ENCODE measurements at places on chromosomes 1 and 21.

DNA sequence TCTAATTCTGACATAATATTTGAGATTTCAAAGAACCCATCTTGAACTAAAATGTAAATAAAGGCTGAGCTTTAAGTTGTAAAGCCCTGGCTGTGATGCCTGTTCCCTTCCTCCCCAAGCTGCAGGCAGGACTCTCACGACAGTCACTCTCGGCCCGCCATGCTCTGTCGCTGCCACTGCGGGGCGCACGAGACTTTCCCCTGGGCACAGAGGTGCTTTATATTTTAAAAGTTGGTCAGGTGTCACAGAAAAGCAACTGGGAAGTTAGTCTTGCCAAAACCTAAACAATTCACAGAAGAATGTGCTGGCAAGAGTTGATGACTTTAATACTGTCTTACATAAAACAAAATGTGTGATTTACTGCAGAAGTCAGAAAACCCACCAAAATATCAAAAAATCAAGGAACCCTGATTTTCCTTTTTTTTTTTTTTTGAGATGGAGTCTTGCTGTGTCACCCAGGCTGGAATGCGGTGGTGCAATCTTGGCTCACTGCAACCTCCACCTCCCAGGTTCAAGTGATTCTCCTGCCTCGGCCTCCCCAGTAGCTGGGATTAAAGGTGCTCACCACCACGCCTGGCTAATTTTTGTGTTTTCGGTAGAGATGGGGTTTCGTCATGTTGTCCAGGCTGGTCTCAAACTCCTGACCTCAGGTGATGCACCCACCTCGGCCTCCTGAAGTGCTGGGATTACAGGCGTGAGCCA lies 10.7 kb downstream of the LRRC47 start:
- peak; percentile 63 for DNase-seq

DNA sequence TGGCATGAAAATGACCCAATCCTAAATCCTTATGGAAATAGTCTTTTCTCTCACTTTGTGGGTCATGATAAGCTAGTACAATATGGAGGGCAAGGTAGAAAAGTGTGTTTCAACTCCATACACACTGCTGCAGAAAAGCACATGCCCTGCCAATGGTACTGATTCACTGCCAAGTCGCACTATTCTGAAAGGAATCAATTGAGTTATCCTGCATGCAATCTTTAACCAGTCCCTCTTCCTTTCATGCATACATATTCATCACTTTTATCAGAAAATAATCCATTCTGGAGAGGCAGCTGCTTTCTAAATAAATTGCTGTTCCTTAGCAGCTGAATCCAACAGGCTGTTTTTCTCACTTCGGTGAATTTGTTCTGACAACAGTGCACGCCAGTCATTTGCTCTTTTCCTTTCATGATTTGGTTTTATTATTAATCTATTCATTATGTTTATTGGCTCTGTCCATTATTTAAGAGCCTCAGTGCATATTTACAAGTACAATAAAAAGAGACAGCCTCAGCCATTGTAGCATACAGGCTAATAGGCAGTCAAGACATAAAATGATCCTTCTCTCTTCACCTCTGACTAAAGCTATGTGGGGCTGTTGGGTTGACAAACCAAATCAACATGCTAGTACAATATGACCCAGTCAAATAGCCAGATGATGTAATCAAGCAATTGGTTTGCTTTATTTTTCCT lies 108.8 kb downstream of the CHD1L start:
- no peak for DNase-seq

GRCh38 chr1:45442272-45442671 lies 48.7 kb downstream of the TESK2 start:
- DNase-seq, result peak; percentile 23

- no peak for DNase-seq
These were observed 3.2 kb upstream of the FGR start for GRCh38 chr1:27638047-27638734.

DNA sequence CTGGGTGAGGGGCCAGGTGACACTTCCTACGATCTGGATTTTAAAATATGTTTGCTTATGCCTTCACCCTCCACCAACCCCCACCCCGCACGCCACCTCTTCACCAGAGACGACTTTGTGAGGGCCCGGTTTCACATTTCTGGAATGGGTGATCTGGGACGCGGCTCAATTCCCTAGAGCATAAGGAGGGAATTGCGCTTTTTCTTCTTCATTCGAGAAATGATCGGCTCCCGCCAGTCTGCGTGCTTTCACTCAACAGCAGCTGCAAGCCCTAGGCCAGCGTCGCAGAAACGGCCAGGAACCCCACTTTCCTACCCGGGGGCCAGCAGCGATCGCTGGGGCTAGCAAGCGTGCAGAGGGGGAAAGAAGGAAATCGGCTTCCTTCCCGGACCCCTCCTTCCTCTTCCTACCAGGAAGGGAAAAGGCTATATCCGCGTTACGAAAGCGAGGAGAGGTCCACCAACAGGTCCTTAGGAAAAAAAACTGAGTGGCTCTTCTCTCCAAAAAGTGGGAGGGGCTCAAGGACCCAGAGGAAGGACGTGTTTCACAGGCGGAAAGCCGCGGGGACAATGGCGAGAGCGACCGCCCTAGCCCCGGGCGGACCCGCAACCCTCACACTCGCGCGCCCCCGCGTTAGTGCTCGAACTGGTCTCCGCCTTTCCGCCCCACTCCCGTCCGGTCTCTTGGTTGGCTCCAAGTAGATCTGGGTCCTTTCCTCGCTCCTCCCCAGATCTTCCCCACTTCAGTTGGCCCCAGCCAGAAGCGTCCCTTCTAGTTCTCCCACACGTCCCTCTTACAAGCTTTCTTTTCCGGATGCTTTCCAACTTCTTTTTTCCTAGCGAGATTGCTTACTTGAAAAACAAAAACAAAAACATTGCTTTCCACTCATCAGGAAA lies 1.1 kb upstream of the ADAMTS1 start:
- peak; percentile 9 for DNase-seq

DNA sequence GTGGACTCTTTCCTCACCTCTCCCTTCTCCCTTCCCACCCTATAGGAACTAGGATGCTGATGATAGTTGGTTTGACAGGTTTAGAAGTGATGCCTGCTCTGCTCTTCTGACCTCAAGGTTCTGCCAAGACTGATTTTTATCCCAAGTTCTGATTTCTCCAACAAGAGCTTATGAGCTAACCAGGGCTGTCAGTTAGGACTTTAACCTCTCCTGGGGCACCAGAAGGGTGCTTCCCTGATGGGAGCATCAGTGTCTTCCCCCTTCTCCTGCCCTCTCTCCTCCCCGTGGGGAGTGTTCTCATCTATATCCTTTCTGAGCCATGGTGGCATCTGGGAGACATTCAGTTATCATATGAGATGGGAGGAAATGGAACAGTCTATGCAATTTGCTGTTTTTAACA lies 44.0 kb downstream of the ATP2B4 start:
- no peak for DNase-seq

- DNase-seq, result no peak
These were observed 27.1 kb upstream of the LEPR start for GRCh38 chr1:65393347-65393746.

DNA sequence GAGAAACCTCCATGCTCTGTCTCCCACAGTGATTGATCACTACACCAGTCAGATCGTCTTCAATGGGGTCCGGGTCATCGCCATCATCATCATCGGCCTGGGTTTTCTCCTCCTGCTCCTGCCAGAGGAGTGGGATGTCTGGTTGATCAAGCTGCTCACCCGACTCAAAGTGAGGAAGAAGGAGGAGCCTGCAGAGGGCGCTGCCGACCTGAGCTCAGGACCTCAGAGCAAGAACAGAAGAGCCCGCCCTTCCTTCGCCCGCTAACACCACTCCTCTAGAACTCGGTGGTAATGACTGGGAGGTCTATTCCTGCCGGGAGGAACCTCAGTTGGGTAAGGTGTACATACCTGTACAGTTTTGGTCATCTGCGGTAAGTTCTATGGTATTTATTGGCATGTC lies 50.3 kb upstream of the COA6 start:
- DNase-seq, result peak; percentile 15

- DNase-seq, result no peak
These were observed 250.4 kb downstream of the PTBP2 start for GRCh38 chr1:96971849-96972602.

DNA sequence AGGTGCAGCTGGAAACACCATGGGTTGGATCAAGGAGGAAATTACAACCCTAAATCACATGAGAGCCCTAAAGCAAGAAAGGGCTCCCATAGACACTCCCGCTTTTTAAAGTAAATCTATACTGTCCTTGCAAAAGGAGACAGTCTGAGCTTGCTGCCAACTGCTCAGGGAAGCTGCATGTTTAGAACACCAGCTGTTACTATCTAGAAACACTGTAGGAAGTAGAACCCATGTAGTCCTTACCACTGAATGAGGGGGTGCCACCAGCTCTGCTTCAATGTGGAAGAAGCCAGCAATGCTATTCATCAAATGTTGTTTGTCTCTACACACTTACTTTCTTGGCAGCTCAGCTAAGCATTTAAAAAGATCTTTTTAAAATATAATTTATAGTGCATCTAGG lies 79.8 kb downstream of the PIGK start:
- no peak for DNase-seq

DNA sequence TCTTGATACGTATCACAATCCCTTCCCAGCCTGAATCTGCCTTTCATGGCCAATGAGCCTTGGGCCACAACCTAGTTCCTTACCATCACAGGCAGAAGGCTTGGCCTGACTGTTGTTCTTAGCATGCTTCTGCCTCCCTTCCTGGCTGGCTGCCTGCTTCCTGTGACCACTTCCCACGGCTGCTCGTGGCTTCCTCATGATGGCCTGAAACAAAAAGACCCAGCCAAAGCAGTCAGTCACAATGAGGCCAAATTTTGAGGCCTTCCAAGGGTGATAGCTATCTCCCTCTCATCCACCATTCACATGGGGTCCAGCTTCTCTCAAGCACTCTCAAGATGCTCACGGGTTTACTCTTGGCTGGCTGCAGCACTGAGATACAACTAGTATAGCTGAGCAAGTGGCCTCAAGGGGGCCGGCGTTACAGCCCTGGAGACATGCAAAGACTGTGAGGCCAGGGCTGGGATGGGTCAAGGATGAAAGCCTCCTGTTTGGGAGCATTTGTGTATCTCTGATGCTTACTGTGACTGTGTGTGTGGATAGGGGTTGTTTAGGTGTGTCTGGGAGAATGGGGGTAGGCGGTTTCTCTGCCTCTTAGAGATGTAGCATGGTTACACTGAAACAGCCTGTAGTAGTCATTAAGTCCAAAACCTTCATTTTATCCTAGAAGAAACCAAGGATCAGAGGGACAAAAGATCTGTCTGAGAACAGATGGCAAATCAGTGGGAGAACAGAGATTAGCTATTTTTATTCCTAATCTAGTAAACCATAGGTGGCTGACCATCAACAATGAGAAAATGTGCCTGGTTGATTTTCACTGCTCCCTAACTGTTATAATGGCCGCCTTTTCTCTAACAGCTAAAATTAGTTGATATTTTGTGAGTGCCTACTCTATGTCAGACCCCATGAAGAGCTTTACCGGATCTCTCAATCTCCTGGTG lies 5.4 kb upstream of the TOE1 start:
- no peak for DNase-seq

GRCh38 chr21:42991992-42992740 lies 17.8 kb downstream of the PKNOX1 start:
- peak; percentile 47 for DNase-seq

- peak; percentile 35 for DNase-seq
These were observed 68.8 kb upstream of the RGS1 start for GRCh38 chr1:192506741-192507155.

GRCh38 chr1:18962121-18962721 lies 5.7 kb upstream of the IFFO2 start:
- no peak for DNase-seq

- DNase-seq, result no peak
These were observed 114.1 kb upstream of the CD34 start for GRCh38 chr1:208025031-208025430.

GRCh38 chr21:36976882-36977651 lies 10.6 kb upstream of the HLCS start:
- DNase-seq, result peak; percentile 54

GRCh38 chr1:59815892-59816291 lies 1.1 kb downstream of the HOOK1 start:
- DNase-seq, result peak; percentile 12

- no peak for DNase-seq
These were observed 9.3 kb upstream of the ZBTB40 start for GRCh38 chr1:22442212-22442894.

GRCh38 chr1:47326271-47326670 lies 7.3 kb upstream of the CMPK1 start:
- no peak for DNase-seq

GRCh38 chr1:210291081-210291764 lies 37.5 kb upstream of the HHAT start:
- no peak for DNase-seq

DNA sequence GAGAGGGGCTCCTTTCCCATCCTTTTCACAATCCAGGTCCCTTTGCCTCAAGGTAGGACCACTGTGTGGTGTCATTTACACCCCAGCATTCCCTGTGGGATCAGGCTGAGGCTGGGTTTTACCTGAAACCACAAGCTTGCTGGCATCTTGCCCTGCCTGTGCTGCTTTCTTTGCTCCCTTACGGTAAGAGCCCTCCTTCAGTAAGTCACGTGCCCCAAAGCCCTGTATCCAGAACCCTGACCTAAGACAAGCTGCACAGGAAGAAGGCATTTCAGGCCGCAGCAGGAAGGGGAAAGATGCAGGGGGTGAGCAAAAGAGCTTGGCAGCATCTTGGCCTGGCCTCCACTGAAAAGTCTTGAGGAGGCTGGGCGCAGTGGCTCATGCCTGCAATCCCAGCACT lies 58.4 kb downstream of the KLHDC7A start:
- no peak for DNase-seq

GRCh38 chr21:28496517-28496916 lies 496.2 kb downstream of the LTN1 start:
- DNase-seq, result no peak

DNA sequence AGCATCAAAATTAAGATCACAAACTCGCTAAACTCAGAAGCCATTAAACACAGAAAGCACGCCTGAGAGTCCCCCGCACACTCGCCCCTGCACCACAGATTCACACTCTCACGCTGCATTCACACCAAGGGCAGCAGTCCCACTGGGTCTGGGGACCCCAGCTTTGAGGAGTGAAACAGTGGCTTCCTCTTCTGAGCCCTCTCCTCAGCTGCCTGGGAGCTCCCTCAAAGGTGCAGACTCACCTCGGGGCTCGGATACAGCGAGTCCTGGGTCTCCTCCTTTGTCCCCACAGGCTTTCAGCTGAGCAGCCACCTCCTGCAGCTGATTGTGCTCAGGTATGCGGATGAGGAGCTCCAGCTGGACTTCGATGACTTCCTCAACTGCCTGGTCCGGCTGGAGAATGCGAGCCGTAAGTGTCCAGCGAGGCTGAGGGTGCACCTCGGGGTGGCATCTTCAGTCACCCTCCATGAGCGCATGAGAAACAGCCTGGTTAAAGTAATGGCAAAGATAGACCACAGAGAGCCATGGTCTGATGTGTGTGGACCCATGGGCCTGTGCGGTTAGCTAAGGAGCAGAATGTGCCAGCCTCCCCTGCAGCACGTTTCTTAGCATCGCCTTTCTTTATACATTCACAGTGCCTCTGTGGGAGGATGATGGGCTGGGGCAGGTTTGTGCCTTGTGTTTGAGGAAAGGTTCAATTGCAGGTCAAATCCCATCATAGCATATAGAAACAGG lies 47.9 kb downstream of the CAPN9 start:
- DNase-seq, result no peak

- DNase-seq, result no peak
These were observed 4.2 kb upstream of the STXBP3 start for GRCh38 chr1:108742253-108742652.

Measured in small intestine (tissue), 16 donors.